Natural killer cell (primary cell): ENCODE measurements at places on chromosomes 3 and 15.

GRCh38 chr15:27089676-27090075, 118.7 kb downstream of the GABRG3 start:
- H3K4me1 ChIP-seq: no peaks in the 10 kb centered on the region
- H3K27me3 ChIP-seq: no peaks in the 10 kb centered on the region
- no peak overlapping the region for H3K4me3 ChIP-seq
- H3K27ac ChIP-seq: no peak overlapping the region
- no peak for DNase-seq

- H3K27ac ChIP-seq: no peak overlapping the region
- peaks cover 15% of the 10 kb centered on the region for H3K4me1 ChIP-seq
- DNase-seq: peak; percentile 25
- peaks cover 4% of the 10 kb centered on the region for H3K36me3 ChIP-seq
- no peaks in the 10 kb centered on the region for H3K27me3 ChIP-seq
Measured at GRCh38 chr15:72503147-72503546, 29.0 kb downstream of the ARIH1 start.

DNA sequence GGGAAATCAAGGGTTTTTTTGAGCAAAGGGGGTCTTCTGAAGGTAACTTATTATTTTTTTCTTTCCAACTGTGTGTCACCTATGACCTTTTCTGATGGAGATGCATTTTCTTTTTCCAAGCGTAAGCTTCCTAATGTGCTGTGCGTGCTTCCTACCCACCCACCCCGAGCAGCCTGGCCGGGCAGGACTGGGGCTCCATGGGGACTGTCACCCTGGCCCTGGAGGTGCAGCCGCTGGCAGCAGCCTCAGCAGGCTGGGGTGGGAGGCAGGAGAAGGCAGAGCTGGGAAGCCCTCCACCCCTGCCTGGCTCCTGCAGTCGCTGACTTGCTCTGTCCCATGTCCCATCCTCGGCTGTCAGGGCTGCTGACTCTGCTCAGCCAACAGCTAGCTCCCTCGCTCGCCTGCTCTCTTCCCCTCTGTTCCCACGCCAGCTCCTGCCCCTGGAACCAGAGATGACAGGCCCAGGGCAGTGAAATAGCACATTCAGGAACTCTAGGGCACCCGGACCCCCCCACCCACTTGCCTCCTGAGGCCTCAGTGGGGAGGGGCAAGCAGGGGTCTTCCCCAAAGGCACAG, 21.4 kb downstream of the IDH2 start:
- H3K27ac ChIP-seq: no peak overlapping the region
- no peak overlapping the region for H3K4me3 ChIP-seq
- DNase-seq: no peak

- no peaks in the 10 kb centered on the region for H3K36me3 ChIP-seq
- H3K4me3 ChIP-seq: no peak overlapping the region
- H3K27ac ChIP-seq: peak overlapping the region; percentile 92
- H3K4me1 ChIP-seq: peaks cover 43% of the 10 kb centered on the region
- DNase-seq: peak; percentile 39
Measured at GRCh38 chr3:177361081-177361938, 164.0 kb upstream of the TBL1XR1 start.

GRCh38 chr3:182913889-182914288, 66.4 kb downstream of the DCUN1D1 start:
- DNase-seq: no peak
- H3K4me1 ChIP-seq: peaks cover 11% of the 10 kb centered on the region
- no peaks in the 10 kb centered on the region for H3K27me3 ChIP-seq

DNA sequence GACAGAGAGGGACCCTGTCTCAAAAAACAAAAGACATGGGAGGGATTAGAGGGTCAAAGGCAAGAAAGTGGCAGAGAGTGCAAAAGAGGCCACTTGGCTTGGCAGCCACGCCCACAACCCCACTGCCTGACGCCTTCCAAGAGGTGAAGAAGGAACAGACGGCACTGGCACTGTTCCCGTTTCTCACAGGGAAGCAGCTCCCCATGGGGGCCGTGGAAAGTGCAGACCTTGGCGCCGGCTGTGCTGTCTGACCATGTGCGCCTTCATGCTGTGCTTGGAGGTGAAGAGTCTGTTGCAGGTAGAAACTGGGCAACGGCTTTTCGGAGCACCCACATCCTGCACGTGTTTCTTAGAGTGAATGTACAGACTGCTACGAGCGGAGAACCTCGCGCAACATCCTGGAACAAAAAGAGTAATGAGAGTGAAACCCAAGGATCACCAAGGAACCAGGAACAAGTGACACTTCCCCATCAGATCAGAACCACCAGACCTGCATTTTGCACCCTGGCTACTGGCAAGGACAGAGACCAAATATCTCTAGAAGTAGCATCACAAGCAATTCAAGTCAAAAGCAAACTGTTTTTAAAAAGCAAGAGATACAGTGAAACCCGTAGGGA, 9.7 kb downstream of the ZXDC start:
- no peak overlapping the region for H3K4me3 ChIP-seq
- H3K27me3 ChIP-seq: no peaks in the 10 kb centered on the region
- H3K36me3 ChIP-seq: peaks cover 96% of the 10 kb centered on the region
- DNase-seq: no peak
- H3K4me1 ChIP-seq: peaks cover 24% of the 10 kb centered on the region

DNA sequence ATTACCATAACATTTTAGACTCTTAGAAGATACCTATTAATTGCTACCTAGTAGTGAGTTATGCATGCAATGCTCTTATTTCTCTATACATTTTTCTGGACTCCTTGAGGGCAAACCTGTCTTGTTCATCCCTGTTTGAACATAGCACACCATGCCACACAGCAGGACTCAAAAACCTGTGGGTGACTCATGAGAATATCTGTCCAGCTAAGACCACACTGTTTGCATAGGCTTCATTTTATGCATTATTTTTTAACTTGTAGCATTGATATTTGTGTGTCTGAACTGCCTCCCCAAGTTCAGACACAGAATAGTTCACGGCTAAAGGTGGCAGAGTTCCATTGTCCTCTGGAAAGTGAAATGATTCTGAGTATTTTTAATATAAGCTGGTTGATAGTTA, 1.8 kb downstream of the LMCD1 start:
- H3K4me1 ChIP-seq: peaks cover 3% of the 10 kb centered on the region
- DNase-seq: no peak
- H3K36me3 ChIP-seq: no peaks in the 10 kb centered on the region
- H3K27me3 ChIP-seq: no peaks in the 10 kb centered on the region
- no peak overlapping the region for H3K27ac ChIP-seq
